Hippocampal formation (tissue), 2 donors: ENCODE measurements at places on chromosomes 2 and 18.
A peak's percentile ranks its signal among the peaks of the same experiment; 100 is the strongest.

DNA sequence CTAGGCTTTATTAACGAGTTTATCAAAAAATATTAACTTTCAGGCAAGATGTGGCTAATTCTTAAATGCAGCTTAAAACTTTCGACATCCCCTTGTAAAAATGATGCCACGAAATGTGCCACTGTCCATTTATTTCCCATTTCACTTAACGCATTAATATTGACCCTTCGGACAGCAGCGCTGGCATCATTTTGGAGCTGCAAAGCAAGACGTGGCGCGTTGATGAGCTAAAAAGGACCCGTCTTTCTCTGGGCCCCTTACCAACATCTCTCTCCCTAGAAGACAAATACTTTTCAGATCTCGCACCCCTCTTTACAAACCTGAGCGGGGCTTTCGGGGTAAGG lies 367.9 kb downstream of the MTX2 start:
- no peak for DNase-seq

GRCh38 chr2:226906163-226906693 lies 70.4 kb downstream of the RHBDD1 start:
- DNase-seq = no peak

DNA sequence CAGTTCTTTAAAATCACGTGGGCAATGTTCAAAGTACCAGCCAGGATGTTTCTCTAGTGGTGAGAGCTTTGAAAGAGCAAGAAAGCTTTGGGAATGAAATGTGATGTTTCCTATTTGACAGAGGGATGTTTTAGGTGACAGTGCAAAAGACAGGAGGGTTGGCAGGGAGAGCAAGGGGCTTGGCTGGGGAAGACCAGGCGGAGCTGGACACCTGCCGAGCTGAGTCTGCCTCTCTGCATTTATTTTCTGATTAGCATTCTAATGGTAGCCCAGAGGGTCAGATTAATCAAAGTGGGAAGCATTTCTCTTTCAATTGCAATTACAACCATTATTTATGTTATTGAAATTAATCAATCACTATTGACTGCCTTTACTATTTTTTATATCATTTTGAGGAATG lies 145.4 kb upstream of the RAB12 start:
- no peak for DNase-seq

- DNase-seq = no peak
These were observed 4.2 kb downstream of the CIB4 start for GRCh38 chr2:26636935-26637334.

DNA sequence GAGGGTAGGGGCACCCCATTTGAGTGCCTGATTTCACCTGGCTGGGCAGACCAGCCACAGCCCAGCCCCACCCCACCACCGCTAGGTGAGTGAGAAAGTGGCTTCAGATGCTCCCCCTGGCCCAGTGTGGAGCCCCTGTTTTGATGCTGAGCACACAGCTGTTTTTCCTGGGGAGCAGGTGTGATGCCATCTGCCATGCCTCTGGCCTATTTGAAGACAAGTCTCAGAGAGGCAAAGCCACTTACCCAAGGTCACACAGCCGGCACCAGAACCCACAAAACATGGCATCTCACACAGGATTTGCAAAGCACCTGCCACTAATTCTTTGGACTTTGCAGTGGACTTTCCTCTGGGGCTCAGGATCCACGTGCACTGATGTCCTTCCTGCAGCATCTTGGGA lies 131.3 kb downstream of the INHBB start:
- DNase-seq = no peak

DNA sequence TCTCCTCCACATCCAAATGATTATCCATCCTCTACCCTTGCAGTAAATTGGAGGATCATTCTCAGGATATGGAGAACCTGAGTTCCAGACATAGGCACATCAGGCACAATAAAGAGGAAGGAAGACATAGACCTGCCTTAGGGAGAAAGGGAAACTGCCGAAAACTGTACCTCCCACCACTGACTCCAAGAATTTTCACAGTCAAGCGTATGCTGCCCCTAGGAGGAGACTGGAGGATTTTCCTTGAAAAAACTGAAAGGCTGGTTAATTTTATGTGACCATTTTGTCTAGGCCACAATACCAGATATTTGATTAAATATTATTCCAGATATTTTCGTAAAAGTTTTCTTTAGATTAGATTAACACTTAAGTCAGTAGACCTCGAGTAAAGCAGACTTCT lies 638.5 kb upstream of the PKDCC start:
- no peak for DNase-seq

DNA sequence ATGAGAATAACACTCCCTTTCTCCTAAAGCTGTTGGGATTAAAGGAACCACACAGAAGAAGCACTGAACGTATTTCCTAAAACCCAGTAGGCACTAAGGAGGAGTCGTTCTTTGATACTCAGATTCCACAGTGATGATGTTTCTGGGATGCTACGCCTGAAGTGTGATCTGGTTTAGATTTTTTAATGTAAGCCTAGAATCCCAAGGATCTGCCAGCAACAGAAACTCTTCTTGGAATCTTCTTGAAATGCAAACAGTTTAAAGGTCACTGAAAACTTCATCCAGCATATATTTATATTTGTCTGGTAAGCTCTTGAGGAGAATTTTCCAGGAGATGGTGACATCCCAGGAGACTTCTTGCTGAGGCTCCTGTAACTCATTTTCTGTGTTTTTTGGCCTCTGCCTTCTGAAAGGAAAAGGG lies 247.6 kb upstream of the TRIB2 start:
- DNase-seq = no peak

DNA sequence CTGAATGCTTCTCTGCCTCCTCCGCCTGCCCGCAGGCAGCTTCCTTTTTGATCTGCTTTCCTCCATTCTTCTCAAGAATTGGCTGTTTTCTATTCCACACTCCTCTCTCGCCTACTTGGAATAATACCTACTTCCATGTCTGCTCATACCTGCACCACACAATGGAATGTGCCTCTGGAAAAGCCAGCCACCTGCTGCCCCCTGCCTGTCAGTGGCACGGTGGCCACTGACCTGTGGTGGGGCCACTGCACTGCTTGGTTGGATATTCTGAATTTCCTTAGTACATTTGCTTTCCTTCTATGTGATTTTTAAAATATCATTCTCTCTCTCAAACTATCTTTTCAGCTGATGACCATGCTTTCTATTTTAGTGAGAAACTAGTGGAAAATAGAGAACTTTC lies 406.9 kb downstream of the DCDC2C start:
- DNase-seq = no peak

DNA sequence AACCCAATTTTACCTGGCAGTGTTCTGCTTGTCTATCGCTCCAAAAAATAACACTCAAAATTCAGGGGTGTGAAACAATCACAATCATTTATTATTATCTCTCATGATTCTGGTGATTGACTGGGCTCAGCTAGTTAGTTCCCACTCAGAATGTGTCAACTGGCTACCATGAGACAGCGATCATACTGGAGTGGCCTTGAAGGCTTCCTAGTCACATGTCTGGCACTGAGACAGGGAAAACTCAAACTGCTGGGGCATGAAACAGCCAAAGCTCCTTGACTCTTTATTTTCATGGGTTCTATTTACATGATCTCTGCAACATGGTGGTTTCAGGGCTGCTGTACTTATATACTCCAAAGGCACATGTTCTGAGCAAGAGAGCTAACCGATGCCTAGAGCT lies 6.2 kb upstream of the ANXA4 start:
- DNase-seq = no peak

DNA sequence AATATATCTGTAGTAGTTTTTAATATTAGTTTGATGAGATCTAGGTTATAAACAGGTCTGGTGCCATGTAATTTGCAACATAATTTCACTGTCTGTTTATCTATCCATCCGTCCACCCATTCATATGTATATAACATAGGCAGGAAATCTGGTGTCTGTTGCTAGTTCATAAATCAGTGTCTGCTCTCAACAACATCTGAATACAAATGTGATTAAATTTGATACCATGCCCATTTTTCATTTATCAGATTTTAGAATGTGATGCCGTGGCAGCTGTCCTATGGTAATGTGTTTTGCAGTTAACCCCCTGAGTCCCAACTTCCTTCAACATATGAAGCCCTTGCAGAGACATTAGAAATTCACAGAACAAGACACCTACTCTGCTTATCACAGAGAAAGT lies 228.4 kb downstream of the CMPK2 start:
- no peak for DNase-seq

DNA sequence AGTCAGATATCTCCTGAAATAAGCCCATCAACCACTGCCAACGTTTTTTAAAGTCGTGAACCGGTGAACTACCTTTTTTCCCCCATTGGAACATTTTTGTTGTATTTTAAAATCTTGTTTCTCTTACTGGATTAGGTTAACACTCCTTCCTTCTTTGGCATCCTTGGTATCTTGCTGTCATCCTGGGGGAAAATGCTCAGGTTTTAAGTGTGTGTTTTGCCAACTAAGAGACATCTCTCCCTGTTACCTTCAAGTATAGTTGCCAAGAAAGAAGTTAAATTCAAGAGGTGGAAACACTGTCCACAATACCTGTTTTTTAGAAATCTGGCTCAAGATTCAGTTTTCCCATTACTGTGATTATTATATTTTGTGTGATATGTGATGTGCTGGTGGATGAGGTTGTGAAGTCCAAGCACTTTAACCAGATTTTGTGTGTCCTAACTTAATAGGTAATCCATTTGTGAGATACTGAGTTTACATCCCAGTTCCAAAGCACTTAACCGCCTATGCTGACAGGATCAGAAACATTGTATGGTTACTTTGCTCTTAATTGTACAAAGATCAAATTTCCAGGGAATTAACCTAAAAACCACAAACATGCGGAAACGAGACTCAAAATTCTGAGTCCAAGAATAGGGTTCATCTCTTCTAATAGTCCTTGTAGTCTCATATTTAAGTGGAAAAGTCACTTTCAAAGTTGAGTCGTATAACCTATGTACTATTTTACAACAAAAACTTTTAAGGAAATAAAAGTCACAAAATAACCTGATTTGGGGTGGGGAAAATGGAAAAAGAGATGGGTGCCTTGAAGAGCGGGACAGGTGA lies 1.3 kb upstream of the SP3 start:
- no peak for DNase-seq

DNA sequence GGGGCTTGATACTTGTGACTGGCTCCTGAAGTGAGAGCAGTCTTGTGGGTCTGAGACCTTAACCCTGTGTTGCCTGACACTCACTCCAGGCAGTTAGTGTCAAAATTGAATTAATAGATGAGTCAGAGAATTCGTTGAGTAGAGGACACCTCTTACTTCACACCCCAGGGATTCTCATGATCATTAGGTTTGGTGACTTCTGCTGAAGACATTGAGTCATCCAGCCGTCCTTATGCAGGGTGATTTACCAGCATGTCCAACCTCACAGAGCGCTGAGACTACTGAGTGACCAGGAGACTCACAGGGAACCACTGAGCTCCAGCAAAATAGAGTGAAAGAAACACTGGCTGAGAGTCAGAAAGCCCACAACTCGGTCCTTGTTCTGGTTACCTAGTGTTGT lies 36.0 kb upstream of the EVA1A start:
- no peak for DNase-seq

GRCh38 chr2:228916416-228917090 lies 354.5 kb downstream of the PID1 start:
- no peak for DNase-seq

GRCh38 chr2:84643991-84644390 lies 127.7 kb downstream of the DNAH6 start:
- DNase-seq = no peak

DNA sequence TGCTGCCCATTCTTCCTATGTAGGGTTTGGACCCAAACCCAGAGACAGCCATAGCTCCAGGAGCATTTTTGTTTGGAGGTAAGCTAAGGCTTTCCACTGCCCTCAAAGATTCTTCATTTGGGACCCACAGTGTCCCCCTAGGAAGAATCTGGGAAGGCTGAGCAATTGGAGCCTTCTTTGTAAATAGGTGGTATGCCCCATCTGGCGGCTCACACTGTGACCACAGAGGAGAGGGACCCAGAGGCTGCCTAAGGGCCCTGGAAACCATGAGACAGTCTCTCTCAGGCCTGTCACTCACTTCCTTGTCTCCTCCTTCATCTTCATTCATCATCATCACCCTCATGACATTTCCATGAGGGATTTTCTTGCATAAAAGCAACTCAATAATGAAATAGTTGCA lies 215.4 kb upstream of the OSR1 start:
- DNase-seq = no peak

GRCh38 chr18:59414111-59414653 lies 55.1 kb upstream of the LMAN1 start:
- DNase-seq = no peak

DNA sequence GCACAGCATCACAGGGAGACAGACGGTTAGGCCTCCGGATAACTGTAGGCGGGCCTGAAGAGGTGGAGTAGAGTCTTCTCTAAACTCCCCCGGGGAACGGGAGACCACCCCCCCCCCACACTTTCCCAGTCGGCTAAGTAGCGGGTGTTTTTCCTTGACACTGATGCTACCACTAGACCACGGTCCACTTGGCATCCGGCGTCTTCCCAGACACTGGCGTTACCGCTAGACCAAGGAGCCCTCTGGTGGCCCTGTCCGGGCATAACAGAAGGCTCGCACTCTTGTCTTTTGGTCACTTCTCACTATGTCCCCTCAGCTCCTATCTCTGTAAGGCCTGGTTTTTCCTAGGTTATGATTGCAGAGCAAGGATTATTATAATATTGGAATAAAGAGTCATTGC lies 25.7 kb upstream of the NCL start:
- no peak for DNase-seq

- peak; percentile 35 for DNase-seq
These were observed 40.7 kb upstream of the GALR1 start for GRCh38 chr18:77208964-77209363.

- DNase-seq = no peak
These were observed 96.6 kb downstream of the PIEZO2 start for GRCh38 chr18:11052800-11053199.

GRCh38 chr2:42744545-42745082 lies 19.3 kb downstream of the OXER1 start:
- no peak for DNase-seq

DNA sequence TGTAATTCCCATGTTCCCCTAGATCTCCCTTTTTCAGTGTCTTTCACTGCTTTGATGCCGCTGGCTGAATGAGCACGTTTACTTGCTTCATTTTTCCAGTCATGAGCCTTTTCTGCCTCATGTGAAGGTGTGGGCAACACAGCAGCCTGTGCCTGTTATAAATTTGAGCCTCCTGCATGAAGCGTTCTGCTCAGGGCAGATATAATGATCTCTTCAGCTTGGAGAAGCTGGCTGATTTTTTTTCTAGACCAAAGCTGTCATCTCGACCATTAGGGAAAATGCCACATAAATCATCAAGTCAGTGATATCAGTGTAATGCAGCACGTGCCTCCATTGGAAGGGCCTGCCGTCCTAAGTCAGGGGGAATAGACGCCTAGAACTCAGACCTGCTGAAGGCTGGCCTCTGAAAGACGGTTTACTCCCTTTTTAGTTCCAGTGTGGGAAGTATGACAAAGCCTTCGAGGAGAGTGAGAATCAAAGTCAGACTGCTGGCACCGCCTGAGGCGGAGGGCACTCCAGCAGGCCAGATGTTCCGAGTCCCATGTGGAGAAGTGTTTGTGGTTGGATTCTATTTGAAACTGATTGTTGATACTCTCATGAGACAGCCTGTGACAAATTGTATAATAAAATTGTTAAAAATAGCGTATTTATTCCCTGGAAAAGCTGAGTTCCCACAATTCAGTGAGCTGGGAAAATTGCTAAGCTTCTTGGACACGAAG lies 196.5 kb downstream of the MYO1B start:
- no peak for DNase-seq
